ENCODE measurements at places on chromosomes 4 and X.

DNA sequence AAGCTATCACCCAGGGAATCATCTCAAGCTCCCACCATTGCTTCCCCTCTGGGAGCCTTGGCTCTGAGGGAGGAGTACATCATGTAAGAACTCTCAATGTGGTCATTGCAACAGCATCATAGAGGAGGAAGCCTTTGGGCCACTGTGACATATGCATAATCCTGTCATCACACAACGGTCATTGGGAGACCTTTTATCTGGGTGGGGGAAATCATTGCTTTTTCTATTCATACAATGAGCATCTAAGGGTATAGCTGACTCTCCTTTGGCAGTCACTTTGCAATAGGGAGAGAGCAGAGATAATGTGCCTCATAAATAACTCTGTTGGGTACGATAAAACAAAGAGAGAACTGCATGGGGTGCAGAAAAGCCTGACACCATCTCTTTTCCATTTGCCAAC is 155.2 kb upstream of the KCNIP4 start:
- DNase-seq, result no peak

DNA sequence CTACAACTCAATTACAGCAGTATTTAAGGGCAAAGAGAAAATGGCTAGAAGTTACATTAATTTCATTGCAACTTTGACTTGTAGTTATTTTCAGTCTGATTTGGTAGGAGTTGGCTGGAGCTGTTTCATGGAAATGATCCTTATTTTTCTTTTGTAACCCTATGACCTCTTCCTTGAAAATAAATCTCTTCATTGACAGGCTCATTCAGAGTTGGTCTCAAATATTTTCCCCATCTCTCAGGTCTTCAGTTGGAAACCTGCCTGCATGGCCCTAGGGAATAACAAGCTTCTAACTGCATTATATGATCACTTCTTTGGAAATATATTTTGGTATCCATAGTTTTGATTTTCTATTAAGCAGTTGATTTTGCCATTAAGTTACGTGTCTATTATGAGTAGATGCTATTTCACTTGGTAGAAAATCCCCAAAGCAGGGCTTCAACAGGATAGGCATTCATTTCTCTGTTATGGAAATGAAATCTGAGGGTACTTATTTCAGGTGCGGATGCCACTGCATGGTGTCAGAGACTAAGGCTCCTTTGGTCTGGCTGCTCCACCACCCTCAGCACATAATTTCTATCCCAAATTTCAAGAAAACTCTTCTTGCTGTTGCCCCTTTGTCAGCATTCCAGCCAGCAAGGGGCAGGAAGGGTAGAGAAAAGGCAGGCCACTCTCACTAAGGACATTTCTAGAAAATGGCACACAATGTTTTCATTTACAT is 502.5 kb downstream of the SPRY1 start:
- DNase-seq, result no peak

GRCh38 chr4:41750626-41751448 is 2.3 kb upstream of the PHOX2B start:
- DNase-seq, result no peak

GRCh38 chr4:138761638-138762220 is 253.9 kb upstream of the NOCT start:
- DNase-seq, result no peak

DNA sequence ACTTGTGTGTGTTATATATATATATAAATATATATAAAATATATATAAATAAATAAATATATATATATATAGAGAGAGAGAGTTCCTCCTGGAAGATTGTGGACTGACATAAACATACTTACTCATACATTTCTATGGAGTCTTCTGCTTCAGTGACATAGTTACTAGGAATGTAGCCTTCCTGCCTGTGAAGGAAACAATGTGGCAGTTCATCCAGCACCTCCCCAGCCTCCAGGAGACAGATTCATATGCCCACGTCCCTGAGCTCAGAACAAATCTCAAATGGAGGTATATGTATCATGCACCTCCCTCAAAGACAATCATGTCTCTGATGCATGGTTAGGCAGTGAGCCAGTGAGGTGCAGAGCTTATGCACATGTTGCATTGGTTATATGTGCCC is 11.4 kb upstream of the TIMM8A start:
- no peak for DNase-seq

GRCh38 chrX:65894133-65894532 is 145.7 kb downstream of the VSIG4 start:
- DNase-seq, result no peak

- DNase-seq, result no peak
Measured at GRCh38 chr4:143486314-143486713, 27.2 kb upstream of the SMARCA5 start.

GRCh38 chr4:27916452-27917184 is 1056.0 kb downstream of the STIM2 start:
- no peak for DNase-seq

DNA sequence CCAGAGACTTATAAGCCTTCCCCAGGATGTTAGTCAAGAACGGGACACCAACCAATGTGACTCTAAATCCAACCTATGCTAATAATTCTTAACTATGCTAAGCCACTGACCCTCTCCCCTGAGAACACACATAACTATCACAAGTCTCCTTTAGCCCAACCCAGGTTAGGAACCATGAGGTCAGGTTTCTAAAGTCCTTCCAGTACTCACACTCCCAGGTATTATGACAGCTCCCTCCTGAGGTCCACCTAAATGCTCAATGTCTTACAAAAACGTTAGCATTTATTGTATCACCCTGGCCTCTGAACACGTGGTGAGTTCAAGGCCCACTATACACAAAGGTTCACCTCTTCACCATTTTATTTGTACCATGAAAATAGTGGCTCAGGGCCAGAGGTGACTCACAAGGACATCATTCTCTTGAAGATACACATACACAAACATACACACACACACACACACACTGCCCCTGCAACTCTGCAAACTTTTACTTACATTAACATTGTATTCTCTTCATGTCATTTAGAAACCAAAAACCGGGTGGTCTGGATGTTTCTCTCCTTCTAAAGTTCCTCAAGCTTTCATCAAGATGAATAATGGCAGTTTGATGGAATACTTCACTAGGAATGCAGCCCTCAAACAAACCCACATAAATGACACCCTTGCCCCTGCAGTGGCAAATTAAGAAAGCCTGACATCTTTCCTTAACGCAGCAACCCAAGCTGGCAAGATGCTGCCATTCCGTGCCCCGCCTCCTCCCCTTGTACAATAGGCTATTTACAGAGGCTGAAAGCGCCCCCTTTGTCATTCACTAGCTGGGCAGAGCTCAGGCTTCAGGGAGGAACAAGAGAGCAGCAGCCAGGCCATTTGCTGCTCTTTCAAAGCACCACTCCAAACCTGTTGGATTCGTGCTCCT is 17.7 kb downstream of the ACSL1 start:
- no peak for DNase-seq

GRCh38 chr4:123588631-123589241 is 192.1 kb downstream of the SPRY1 start:
- no peak for DNase-seq

GRCh38 chrX:31266203-31267076 is 194.6 kb upstream of the FTHL17 start:
- peak; percentile 4 for DNase-seq

- no peak for DNase-seq
Measured at GRCh38 chrX:39905946-39906345, 191.8 kb downstream of the BCOR start.

DNA sequence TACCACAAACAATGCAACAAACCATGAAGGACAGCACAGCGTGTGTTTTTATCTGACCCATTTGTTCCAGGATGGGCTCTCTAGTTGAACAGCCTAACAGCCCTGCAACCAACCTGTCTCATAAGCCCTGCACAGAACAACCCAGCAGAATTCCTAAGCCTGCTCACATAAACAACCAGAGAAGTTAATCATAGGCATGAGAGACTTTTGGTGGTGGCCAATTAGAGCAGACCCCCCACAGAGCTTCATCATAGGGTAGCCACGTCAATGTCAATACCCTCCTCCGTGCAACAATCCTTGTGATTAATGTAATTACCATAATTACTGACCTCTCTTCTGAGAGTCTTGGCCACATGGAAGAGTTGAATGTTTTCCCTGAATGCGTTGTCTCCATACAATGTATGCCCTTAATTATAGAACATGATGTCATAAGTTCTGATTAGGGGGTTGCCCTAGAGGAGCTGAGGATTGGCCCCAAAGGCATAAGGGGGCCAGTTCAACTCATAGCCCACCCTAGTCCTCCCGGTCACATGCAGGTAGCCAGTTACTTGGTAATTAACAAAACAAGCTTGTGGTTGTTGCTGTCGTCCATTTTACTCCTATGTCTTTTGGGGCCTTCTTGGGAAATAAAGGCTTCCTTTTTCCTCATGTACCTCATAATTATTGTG is 92.7 kb downstream of the SYNPO2 start:
- DNase-seq, result no peak

DNA sequence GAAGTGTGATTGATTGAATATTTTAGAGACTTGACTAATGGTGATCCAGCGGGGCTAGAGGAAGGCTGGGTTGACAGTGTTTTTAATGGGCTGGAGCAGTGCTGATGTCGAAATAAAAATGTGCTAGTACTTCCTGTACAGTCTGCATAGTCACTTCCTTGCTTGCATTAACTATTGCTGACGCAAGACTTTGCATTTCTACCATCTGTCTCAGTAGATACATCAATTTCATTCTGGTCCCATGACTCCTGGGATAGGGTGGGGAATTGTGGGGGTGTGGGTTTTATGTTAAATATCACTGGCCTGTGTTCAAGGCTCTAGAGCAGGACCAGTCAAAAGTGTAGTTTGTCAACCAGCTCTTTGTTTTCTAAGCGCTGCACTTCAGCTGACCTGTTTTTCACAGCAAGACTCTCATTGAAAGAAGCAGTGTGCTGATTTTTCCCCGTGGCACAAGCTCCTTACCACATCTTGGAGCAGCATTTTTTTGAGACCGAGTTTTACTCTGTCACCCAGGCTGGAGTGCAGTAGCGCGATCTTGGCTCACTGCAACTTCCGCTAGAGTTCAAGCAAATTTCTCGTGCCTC is 35.2 kb upstream of the PHEX start:
- no peak for DNase-seq

DNA sequence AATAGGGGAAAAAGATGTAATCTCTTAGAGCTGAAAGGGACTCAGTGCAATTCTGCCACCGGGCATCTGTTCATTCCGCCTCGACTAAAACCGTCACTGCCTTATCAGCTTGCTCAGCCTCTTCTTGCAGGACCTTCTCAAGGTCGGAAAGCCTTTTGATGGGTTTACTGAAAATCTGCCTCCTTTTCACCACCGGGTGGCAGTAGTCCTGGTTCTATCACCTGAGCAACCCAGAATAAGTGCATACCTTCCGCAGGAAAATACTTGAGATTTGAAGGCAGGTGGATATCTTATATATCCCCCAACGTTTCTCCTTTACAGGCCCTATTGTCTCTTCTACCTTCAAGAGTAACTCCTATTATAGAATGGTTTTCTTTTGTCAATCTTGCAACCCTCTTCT is 103.4 kb upstream of the PAK3 start:
- DNase-seq, result peak; percentile 19

DNA sequence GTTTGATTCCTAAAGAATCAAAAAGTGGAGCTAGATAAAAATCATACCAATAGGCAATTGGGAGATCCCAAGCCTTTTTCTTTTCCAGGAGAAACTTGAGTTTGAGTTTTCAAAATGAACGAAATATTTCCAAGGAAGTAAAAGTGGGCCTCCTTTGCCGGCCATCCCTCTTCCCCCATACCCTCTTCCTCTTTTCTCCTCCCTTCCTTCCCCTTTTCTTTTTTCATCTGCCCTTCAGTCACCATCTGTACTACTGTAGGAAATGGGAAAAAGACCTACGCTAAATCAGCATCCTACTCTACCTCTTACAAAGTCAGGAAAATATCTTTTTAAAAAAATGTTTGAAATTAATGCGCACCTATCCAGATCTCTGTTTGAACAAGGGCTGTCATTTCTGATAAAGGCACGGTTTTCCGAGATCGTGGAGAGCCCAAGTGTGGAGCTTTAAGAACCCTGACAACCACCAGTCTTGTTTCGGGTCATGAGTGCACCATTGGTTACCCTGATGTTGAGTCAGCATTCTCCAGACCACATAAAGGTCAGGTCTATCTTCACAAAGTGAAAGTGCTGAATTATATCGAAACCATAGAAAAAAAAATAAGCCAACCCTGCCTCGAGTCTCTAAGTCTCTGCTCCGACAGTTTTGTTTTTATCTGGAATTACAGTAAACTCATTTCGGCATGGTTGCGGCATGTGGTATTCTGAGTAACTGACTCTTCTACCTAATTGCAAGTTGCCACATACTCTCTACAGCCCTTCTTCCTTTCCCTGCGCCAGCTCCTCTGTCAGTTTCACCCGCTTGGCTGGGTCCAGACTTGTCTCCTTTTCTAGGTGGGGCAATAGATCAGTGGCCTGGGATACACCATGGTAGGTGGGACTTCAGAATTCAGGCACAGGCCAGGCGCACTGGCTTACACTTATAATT is 140.2 kb upstream of the KLF3 start:
- peak; percentile 59 for DNase-seq

DNA sequence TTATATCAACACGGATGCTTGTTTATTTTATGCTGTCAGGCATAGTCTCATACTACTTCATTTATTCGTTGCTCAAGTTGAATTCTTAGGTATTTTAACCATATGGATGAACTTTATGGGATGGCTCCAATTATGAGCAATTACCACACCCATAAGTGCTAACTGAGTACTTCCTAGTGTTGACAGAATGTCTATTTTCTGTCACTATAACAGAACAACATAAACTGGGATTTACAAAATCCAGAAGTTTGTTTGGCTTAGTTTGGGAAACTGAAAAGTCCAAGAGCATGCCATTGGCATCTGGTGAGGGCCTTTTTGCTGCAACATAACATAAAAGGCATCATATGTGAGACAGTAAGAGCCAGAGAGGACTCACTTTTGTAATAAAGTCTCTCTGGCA is 21.0 kb downstream of the SULT1E1 start:
- no peak for DNase-seq

GRCh38 chrX:119899125-119899524 is 3.4 kb downstream of the AKAP14 start:
- no peak for DNase-seq

DNA sequence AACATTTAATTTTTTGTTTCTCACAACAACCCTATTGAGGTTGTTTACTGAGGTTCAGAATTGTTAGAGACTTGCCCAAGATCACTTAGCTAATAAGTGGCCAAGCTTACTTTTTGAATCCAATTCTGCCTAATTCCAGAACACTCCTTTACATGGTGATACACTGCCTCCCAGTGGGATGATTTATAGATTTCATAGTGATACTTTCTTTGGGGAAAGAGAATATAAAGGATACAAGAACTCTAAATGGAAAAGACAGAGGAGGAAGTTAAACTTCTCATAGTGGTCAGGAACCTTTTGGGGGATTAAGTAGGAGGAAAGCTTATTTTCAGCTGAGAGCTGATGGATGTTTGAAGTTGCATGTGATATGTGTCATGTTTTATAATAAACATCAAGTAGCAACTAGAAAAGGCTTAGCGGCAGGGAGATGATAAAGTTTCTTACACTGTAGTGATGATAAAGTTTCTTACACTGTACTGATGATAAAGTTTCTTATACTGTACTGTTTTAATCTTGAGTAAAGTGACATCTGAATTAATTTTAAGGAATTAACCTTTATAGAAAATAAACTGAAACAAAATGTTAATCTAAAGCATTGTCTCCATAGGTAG is 15.3 kb downstream of the STAG2 start:
- no peak for DNase-seq
